ENCODE measurements at places on chromosomes 5 and 9. TPM values are rescaled to one million over a fixed set of nuclear protein-coding genes. Genes with fewer than 3 reads are reported as not detected.

Gene IDNK
- 2.6 TPM for total RNA-seq

Gene KLF4
- total RNA-seq = 8.4 TPM

Gene NR4A3
- total RNA-seq = 0.24 TPM

Gene IL9
- total RNA-seq = not detected

Gene ZNF782
- total RNA-seq = 4.1 TPM

Gene CER1
- total RNA-seq = not detected

Gene SLC22A5
- 8.0 TPM for total RNA-seq

Gene TUSC1
- 30.7 TPM for total RNA-seq

Gene SLC1A1
- 8.3 TPM for total RNA-seq

Gene EXOC3
- total RNA-seq = 39.5 TPM

Gene C9orf153
- total RNA-seq = 0.24 TPM

Gene PPP2R2B
- total RNA-seq = not detected

Gene CCNJL
- total RNA-seq = 1.1 TPM

Gene IL13
- total RNA-seq = 0.24 TPM

Gene BTNL8
- not detected for total RNA-seq

Gene SLC22A4
- 13.5 TPM for total RNA-seq

Gene STXBP1
- 42.9 TPM for total RNA-seq

Gene IFNA2
- not detected for total RNA-seq

Gene DENND1A
- total RNA-seq = 36.8 TPM

Gene CSF2
- total RNA-seq = not detected

Gene PCDHB14
- 0.61 TPM for total RNA-seq

Gene SLC25A2
- total RNA-seq = 1.9 TPM

Gene ARHGEF37
- total RNA-seq = 2.4 TPM

Gene PLCXD3
- total RNA-seq = 0.12 TPM

Gene RPL37
- total RNA-seq = 83.5 TPM
